Activated naive CD8-positive, alpha-beta T cell treated with anti-CD3 and anti-CD28 coated beads, Interleukin-2, amount 10 ng/mL, durations not matched to agents 7 days and 5 days (primary cell): ENCODE measurements at places on chromosomes 16 and 17. TPM values are rescaled to one million over a fixed set of nuclear protein-coding genes. Genes with fewer than 3 reads are reported as not detected.

- H3K27me3 ChIP-seq: peaks cover 31% of the 10 kb centered on the region
- H3K27ac ChIP-seq: no peak overlapping the region
- peaks cover 14% of the 10 kb centered on the region for H3K4me1 ChIP-seq
- H3K36me3 ChIP-seq: no peaks in the 10 kb centered on the region
Observed at GRCh38 chr17:7987112-7987893, 15.1 kb upstream of the GUCY2D start.

- peak; percentile 28 for DNase-seq
- H3K27me3 ChIP-seq: peaks cover 2% of the 10 kb centered on the region
- peaks cover 8% of the 10 kb centered on the region for H3K4me1 ChIP-seq
- no peaks in the 10 kb centered on the region for H3K36me3 ChIP-seq
- H3K27ac ChIP-seq: no peak overlapping the region
Observed at GRCh38 chr17:30550512-30551273, 73.5 kb downstream of the GOSR1 start.

DNA sequence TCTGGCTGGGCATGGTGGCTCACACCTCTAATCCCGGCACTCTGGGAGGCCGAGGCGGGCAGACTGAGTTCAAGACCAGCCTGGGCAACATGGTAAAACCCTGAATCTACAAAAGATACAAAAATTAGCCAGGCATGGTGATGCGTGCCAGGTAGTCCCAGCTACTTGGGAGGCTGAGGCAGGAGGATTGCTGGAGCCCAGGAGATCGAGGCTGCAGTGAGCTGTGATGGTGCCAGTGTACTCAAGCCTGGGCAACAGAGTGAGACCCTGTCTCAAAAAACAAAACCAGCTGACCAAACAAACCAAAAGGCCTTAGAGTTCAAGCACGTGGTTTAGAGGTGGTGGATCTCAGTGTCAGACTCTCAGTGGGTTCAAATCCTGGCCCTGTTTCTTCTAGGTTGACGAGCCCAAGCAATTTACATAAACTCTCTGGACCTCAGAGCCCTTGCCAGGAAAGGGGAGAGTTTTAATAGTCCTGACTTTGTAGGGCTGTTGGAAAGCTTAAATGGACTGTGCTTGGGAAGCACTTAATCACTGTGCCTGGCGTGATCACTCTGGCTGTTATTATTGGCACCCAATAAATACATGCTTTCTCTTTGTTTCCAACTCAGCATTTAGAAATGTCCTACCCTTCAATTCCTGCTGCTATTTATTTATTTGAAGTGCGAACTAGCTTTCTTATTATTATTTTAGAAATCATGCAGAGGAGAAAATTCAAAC is 44.7 kb downstream of the ABCC1 start:
- H3K27me3 ChIP-seq: no peaks in the 10 kb centered on the region
- peaks cover 18% of the 10 kb centered on the region for H3K4me1 ChIP-seq
- no peak for DNase-seq

DNA sequence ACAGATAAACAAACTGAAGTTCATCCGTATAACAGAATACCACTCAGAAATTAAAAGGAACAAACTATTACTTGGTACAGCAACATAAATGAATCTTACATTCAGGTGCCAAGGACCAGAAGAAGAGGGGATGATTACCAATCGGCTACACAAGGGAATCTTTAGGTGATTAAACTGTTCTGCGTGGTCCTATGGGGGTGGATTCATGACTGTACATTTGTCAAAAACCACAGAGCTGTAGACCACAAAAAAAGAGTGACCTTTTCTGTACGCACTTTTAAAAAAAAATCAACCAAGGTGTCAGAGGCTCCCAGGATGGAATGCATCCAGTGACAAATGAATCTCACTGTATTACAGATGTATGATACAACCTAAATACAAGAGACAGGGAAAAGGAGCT is 110.8 kb downstream of the CDYL2 start:
- no peak overlapping the region for H3K27ac ChIP-seq
- peaks cover 11% of the 10 kb centered on the region for H3K4me1 ChIP-seq
- no peaks in the 10 kb centered on the region for H3K27me3 ChIP-seq

DNA sequence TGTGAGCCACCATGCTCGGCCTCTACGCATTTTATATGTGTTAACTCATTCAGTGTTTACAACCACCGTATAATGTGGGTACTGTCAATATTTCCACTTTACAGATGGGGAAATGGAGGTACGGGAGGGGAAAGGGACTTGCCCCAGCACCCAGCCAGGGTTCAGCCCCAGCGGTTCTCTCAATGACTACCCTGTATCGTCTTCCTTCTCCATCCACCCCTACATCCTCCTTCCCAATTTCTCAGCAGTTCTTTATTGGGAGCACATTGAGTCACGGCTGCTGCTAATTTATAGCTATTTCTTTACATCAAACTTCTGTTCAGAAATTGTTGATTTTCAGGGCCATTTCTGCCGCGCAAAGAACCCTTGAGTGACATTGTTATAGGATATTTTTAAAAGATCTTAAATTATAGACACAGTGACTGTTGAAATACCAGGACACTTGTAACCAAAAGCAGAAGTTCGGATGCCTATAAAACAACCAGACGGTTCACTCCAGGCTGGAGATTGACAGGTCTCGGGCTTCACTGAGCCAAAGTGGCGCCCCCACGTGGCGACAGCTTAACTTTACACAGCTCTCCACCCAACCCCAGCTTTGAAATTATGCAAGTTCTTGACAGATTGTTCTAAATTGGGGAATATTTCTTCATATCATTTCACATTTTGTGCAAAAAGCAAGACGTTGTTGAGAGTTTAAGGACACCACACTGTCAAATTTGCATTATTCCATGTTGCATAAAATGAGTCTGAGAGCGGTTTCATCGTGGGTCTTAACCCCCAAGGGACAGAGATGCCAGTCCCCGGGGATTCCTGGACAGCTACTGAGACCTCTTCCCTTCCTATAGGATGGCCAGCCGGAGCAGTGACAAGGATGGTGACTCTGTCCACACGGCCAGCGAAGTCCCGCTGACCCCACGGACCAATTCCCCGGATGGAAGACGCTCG is 11.8 kb downstream of the SYT17 start:
- no peaks in the 10 kb centered on the region for H3K4me1 ChIP-seq
- peaks cover 3% of the 10 kb centered on the region for H3K27me3 ChIP-seq
- DNase-seq: peak; percentile 48
- H3K36me3 ChIP-seq: no peaks in the 10 kb centered on the region

DNA sequence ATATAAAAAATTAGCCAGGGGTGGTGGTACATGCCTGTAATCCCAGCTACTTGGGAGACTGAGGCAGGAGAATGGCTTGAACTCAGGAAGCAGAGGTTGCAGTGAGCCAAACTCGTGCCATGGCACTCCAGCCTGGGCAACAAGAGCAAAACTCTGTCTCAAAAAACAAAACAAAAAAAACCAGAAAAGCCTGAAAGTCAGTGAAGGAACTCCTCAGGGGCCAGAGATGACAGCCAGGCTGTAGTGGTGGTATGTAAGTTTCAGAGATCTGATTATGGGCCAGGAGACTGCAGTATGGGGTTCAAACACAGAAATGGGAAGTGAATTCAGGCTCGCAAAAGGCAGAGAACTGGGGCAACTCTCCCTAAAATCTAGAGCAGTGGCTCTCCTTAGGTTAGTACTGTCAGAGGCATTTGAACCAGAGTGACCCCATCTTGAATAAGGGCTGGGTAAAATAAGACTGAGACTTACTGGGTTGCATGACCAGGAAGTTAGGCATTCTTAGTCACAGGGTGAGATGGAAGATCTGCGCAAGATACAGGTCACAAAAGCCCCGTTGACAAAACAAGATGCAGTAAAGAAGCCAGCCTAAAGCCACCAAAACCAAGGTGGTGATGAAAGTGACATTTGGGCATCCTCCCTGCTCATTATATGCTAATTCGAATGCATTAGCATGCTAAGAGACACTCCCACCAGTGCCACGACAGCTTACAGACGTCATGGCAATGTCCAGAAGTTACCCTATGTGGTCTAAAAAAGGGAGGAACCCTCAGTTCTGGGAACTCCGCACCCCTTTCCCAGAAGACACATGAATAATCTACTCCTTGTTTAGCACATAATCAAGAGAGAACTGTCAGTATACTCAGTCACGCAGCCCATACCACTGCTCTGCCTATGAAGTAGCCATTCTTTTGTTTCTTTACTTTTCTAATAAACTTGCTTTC is 120.2 kb upstream of the XYLT1 start:
- H3K4me1 ChIP-seq: no peaks in the 10 kb centered on the region
- H3K4me3 ChIP-seq: no peak overlapping the region
- DNase-seq: no peak
- no peaks in the 10 kb centered on the region for H3K36me3 ChIP-seq
- H3K27me3 ChIP-seq: peaks cover 25% of the 10 kb centered on the region

- peak overlapping the region; percentile 82 for H3K4me3 ChIP-seq
- no peak overlapping the region for H3K27ac ChIP-seq
- peak; percentile 54 for DNase-seq
- peaks cover 56% of the 10 kb centered on the region for H3K27me3 ChIP-seq
Observed at GRCh38 chr17:67995570-67996263, 552 bp downstream of the C17orf58 start.

GRCh38 chr17:601244-601925 is 113.3 kb downstream of the VPS53 start:
- H3K4me3 ChIP-seq: no peak overlapping the region
- no peak overlapping the region for H3K27ac ChIP-seq
- peaks cover 9% of the 10 kb centered on the region for H3K4me1 ChIP-seq
- peaks cover 19% of the 10 kb centered on the region for H3K36me3 ChIP-seq

DNA sequence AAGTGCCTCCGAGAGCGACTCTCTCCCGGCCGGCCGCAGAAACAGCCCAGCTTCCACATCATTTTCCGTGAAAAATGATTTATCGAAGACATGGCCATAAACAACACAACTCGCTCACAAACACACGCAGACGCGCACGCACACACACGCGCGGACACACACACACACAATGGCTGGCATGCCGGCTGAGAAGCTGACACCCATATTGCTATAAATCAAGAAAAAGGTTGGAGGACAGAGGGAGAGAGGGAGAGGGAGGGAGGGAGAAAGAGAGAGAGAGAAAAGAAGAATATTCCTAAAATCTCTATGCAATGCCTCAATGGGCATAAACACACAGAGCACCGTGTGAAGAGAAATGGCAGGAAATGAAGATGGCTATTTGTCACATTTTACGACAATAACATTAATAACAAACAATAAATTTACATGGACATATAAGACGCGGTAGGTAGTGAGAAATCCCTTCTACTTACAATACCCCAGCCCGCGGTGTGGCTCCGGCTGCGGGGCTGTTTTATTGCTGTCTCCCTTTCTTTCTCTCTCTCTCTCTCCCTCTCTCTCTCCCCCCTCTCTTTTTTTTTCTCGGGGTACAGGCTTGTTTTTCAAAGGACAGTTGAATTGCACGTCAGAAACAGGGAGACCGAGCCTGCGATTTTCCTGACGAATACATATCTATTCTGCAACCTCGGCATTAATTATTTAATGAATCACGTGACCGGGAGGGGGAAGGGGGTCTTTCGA is 9.5 kb downstream of the HOXB4 start:
- H3K27ac ChIP-seq: no peak overlapping the region
- peaks cover 5% of the 10 kb centered on the region for H3K36me3 ChIP-seq
- peaks cover 5% of the 10 kb centered on the region for H3K4me1 ChIP-seq
- peak overlapping the region; percentile 20 for H3K4me3 ChIP-seq
- no peak for DNase-seq

GRCh38 chr16:14132696-14133048 is 61.6 kb downstream of the MRTFB start:
- H3K27me3 ChIP-seq: no peaks in the 10 kb centered on the region
- no peak overlapping the region for H3K4me3 ChIP-seq
- no peaks in the 10 kb centered on the region for H3K4me1 ChIP-seq
- DNase-seq: no peak
- H3K36me3 ChIP-seq: peaks cover 11% of the 10 kb centered on the region
- no peak overlapping the region for H3K27ac ChIP-seq

- no peaks in the 10 kb centered on the region for H3K4me1 ChIP-seq
- no peak overlapping the region for H3K27ac ChIP-seq
- peaks cover 15% of the 10 kb centered on the region for H3K27me3 ChIP-seq
- no peaks in the 10 kb centered on the region for H3K36me3 ChIP-seq
- no peak overlapping the region for H3K4me3 ChIP-seq
Observed at GRCh38 chr17:40936976-40937375, 470 bp downstream of the KRT23 start.

DNA sequence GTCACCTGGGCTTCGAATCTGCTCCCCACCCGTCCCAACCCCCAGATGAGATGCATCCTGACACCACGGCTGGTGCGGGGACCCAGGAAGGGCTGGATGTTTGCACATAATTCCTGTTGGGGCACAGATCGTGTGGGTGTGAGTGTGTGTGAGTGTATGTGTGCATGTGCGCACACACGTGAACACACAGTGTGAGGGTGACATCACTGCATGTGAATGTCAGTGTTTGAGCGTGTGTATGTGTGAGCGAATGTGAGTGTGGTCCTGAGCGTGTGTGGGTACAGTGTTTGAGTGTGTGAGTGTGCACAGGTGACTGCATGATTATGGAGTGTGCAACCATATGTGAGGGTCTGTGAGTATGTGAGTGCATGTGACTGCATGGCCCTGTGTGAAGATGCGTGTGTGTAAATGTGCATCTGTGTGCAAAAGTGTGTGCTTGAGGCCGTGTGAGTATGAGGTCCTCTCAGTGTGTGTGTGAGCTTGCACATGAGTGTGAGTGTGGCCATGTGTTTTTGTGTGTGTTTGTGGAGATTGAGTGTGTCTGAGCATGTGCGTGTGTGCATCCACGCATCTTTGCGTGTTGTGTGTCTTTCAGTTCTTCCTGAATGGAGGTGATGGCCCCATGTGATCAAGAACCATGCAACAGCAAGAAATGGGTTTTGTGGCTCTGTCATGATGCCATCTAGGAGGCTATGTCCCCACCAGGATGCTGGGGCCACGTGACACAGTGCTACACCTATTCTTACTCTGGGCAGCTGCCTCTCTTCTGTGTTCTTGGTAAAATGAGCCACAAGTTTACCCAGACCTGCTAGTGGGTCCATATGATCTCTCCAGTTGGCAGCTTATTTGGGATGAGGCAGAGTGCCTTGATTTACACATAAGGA is 70.5 kb upstream of the GCSH start:
- DNase-seq: no peak
- no peak overlapping the region for H3K4me3 ChIP-seq
- no peak overlapping the region for H3K27ac ChIP-seq
- peaks cover 3% of the 10 kb centered on the region for H3K27me3 ChIP-seq
- no peaks in the 10 kb centered on the region for H3K36me3 ChIP-seq

The SPATA32 gene
- total RNA-seq: 0.65 TPM

The MT1M gene
- total RNA-seq: not detected

The CSH2 gene
- total RNA-seq: not detected
